ENCODE measurements at places on chromosomes 2 and 18. TPM values are rescaled to one million over a fixed set of nuclear protein-coding genes. Genes with fewer than 3 reads are reported as not detected.

Gene MSTN
- polyA plus RNA-seq, result not detected

Gene ATL2
- 16.0 TPM for polyA plus RNA-seq

Gene GREB1
- 0.05 TPM for polyA plus RNA-seq

Gene GKN2
- not detected for polyA plus RNA-seq

Gene NYAP2
- not detected for polyA plus RNA-seq

Gene CHRND
- polyA plus RNA-seq, result not detected

Gene PJVK
- 2.4 TPM for polyA plus RNA-seq

Gene TGOLN2
- 94.2 TPM for polyA plus RNA-seq

Gene DUSP2
- 3.8 TPM for polyA plus RNA-seq

Gene MAPK4
- polyA plus RNA-seq, result not detected

Gene IL36A
- polyA plus RNA-seq, result not detected

Gene BMP10
- polyA plus RNA-seq, result not detected

Gene MAP3K20
- polyA plus RNA-seq, result 27.5 TPM

Gene ECEL1
- not detected for polyA plus RNA-seq

Gene LRRC30
- not detected for polyA plus RNA-seq

Gene STAT4
- polyA plus RNA-seq, result 0.47 TPM

Gene NGEF
- 0.52 TPM for polyA plus RNA-seq

Gene LRP1B
- not detected for polyA plus RNA-seq

Gene KCNF1
- polyA plus RNA-seq, result 1.4 TPM

Gene AKAIN1
- not detected for polyA plus RNA-seq

Gene CFC1
- not detected for polyA plus RNA-seq

Gene CELF4
- not detected for polyA plus RNA-seq

Gene TSPYL6
- polyA plus RNA-seq, result not detected

Gene MOGAT1
- polyA plus RNA-seq, result not detected

Gene UGT1A4
- polyA plus RNA-seq, result not detected

Gene TCF23
- polyA plus RNA-seq, result not detected

Gene SERPINB4
- polyA plus RNA-seq, result not detected

Gene TMEM237
- polyA plus RNA-seq, result 29.4 TPM

Gene MERTK
- polyA plus RNA-seq, result 0.62 TPM

Gene GAREM1
- polyA plus RNA-seq, result 1.4 TPM

Gene APLF
- polyA plus RNA-seq, result 1.2 TPM

Gene STAM2
- polyA plus RNA-seq, result 10.1 TPM

Gene TMEM37
- polyA plus RNA-seq, result 0.39 TPM

Gene REL
- polyA plus RNA-seq, result 1.2 TPM

Gene BAZ2B
- 9.0 TPM for polyA plus RNA-seq

Gene NOL4
- not detected for polyA plus RNA-seq

Gene CNNM4
- polyA plus RNA-seq, result 4.1 TPM

Gene TMEM247
- not detected for polyA plus RNA-seq

Gene DPP10
- not detected for polyA plus RNA-seq

Gene FAM228A
- polyA plus RNA-seq, result not detected

Gene AFF3
- polyA plus RNA-seq, result 12.9 TPM

Gene B4GALT6
- polyA plus RNA-seq, result 0.52 TPM

Gene RAB27B
- 0.24 TPM for polyA plus RNA-seq

Gene ODC1
- polyA plus RNA-seq, result 103 TPM

Gene CDH7
- not detected for polyA plus RNA-seq

Gene CFAP221
- not detected for polyA plus RNA-seq

Gene EML6
- 0.19 TPM for polyA plus RNA-seq

Gene C1QL2
- not detected for polyA plus RNA-seq

Gene NBAS
- polyA plus RNA-seq, result 22.3 TPM

Gene SGPP2
- polyA plus RNA-seq, result not detected

Gene HOXD12
- polyA plus RNA-seq, result not detected

Gene TUBB8B
- polyA plus RNA-seq, result not detected

Gene MORN2
- 15.4 TPM for polyA plus RNA-seq

Gene KANSL3
- polyA plus RNA-seq, result 22.2 TPM

Measured in IMR-90 (cell line).